ENCODE measurements at places on chromosomes 3 and 15.

GRCh38 chr3:159364511-159364910, 562.7 kb downstream of the MFSD1 start:
- H3K27ac ChIP-seq, result no peak overlapping the region
- no peaks in the 10 kb centered on the region for H3K27me3 ChIP-seq
- no peak overlapping the region for H3K4me3 ChIP-seq

- H3K4me1 ChIP-seq, result no peaks in the 10 kb centered on the region
- no peak overlapping the region for H3K27ac ChIP-seq
- no peaks in the 10 kb centered on the region for H3K36me3 ChIP-seq
- no peak for DNase-seq
- no peak overlapping the region for H3K4me3 ChIP-seq
Measured at GRCh38 chr3:14780927-14781507, 37.7 kb upstream of the FGD5 start.

DNA sequence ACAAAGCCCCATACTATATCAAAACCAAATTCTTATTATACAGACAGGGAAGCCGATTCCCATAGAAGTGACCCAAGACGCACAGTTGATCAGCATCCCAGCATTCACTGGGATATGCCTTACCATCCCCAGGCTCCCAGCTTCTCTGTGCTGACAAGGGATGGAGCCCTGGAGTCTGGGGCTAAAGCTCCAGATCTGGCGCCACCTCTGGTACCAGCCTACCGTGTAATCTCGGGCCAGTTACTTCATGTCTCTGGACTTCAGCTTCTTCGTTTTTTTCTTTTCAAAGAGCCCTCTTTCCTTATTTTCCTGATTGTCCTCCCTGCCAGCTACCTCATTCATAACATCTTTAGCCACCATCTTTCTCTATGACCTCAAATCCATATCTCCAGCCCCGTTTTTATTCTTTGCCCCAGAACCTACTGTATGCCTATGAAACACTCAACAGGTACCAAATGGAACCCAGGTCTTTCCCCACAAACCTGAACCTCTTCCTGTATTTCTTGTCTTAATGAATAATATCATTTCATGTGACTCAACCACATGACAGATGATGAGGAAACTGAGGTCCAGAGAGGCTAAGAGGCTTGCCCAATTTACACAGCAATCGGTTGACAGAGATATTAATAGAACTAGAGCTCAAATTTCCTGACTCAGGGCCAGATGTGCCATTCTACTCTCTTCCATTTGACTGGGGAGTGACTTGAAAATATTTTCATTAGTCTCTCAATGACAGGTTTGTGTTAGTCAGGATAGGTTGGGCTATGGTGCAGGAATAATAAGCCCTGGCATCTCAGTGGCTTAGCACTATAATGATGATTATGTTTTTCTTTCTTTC, 85.4 kb upstream of the TLE3 start:
- DNase-seq, result no peak
- H3K4me3 ChIP-seq, result no peak overlapping the region
- no peaks in the 10 kb centered on the region for H3K4me1 ChIP-seq
- H3K27me3 ChIP-seq, result no peaks in the 10 kb centered on the region

- H3K27me3 ChIP-seq, result no peaks in the 10 kb centered on the region
- H3K27ac ChIP-seq, result no peak overlapping the region
- DNase-seq, result no peak
- H3K4me3 ChIP-seq, result no peak overlapping the region
- H3K4me1 ChIP-seq, result peaks cover 15% of the 10 kb centered on the region
Measured at GRCh38 chr3:187902041-187902471, 156.8 kb upstream of the BCL6 start.

- no peak for DNase-seq
- no peak overlapping the region for H3K4me3 ChIP-seq
- H3K27ac ChIP-seq, result no peak overlapping the region
- H3K36me3 ChIP-seq, result no peaks in the 10 kb centered on the region
Measured at GRCh38 chr3:193743702-193744047, 150.7 kb downstream of the OPA1 start.

- H3K27ac ChIP-seq, result no peak overlapping the region
- DNase-seq, result no peak
- no peaks in the 10 kb centered on the region for H3K27me3 ChIP-seq
- no peak overlapping the region for H3K4me3 ChIP-seq
Measured at GRCh38 chr3:13158408-13158807, 85.2 kb upstream of the IQSEC1 start.

DNA sequence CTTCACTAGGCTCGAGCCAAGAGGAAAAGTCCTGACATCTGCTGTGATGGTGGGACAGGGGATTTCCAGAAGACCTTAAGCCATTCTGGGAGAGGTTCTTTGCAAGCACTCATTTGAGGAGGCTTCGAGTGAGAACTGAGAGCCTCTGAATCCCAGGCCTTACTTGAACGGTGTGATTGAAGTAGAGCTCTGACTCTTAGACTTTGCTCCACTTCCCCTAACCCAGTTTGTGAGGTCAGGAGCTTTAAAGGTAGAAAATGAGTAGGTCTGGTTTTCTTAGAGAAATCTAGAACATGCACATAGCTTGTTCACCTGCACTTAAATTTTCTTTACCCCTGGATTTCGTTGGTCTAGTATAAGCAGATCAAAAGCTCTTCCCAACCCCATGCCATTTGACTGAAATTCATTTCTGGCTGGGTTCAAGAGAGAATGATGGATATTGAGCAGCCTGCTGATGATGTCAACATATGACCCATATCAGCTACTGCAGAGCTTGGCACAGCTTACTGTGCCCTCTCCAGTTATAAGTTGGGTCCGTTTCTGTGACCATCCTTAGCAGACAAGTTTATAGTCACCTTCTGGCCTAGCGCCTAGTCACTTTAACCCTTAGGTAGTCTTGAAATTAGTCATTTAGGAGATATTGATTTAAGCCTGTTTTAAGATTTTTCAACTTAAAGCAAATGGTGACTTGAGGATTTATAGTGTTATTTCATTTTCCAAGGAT, 229.2 kb upstream of the CHRM5 start:
- no peak overlapping the region for H3K4me3 ChIP-seq
- no peak overlapping the region for H3K27ac ChIP-seq
- H3K27me3 ChIP-seq, result no peaks in the 10 kb centered on the region
- no peak for DNase-seq
- H3K4me1 ChIP-seq, result no peaks in the 10 kb centered on the region

DNA sequence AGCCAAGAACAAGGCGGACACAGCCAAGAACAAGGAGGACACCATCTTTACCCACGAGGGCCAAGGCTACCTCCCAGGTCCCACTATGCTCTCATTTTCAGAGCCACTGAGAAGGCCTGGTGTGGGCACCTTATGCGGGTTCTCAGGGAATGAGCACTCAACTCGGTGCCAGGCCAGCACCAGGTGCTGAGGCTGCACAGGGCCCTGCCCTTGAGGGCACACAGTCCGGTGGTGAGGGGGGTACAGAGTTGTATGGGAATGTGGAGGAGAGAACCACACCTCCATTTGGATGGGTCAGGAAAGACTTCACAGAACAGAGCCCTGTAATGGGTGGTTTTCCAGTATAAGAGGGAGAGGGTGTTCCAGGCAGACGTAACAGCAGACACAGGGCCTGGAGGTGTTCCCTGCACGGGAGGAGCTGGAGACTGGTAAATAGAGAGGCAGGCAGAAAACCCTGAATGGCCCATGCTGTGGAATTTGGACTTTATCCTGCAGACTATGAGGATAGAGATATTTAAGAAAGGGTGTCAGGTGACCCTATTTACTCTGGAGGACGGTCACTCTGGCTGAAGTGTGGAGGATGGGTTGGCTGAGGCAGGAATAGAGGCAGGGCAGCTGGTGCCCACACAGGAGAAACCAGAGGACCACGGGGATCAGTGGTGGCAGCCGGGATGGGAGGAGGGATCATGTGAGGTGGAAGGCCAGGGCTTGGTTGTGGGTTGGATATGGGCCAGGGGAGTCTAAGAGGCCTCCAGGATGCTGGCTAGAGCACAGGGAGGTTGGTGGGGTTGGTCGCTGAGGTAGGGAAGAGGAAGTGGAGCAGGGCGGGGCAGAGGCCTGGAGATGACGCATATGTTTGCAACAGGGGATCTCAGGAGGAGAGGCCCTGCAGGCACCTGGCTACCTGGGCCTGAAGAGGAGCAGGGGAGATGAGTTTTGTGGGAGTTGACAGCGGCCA, 34.6 kb downstream of the CRABP1 start:
- H3K4me3 ChIP-seq, result no peak overlapping the region
- H3K36me3 ChIP-seq, result no peaks in the 10 kb centered on the region
- no peak for DNase-seq
- no peaks in the 10 kb centered on the region for H3K4me1 ChIP-seq
- H3K27ac ChIP-seq, result no peak overlapping the region
- H3K27me3 ChIP-seq, result no peaks in the 10 kb centered on the region

DNA sequence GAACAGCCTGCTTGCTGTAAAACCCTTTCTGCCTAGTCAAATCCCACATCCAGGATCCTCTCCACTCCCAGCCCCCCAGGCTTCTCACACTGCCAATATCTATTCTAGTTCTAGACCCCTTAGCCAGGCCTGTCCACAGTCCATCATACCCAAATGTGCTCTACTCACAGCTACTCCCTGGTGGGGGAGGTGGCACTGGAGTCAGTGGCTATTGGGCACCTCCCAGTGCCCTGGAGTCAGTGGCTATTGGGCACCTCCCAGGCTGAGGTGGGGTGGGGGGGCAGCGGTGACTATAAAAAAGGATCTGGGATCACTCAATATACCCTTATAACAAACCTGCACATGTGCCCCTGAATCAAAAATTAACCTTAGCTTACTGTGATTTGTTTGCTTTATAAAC, 773 bp upstream of the DISP2 start:
- DNase-seq, result no peak
- H3K4me1 ChIP-seq, result peaks cover 15% of the 10 kb centered on the region
- H3K27ac ChIP-seq, result no peak overlapping the region

DNA sequence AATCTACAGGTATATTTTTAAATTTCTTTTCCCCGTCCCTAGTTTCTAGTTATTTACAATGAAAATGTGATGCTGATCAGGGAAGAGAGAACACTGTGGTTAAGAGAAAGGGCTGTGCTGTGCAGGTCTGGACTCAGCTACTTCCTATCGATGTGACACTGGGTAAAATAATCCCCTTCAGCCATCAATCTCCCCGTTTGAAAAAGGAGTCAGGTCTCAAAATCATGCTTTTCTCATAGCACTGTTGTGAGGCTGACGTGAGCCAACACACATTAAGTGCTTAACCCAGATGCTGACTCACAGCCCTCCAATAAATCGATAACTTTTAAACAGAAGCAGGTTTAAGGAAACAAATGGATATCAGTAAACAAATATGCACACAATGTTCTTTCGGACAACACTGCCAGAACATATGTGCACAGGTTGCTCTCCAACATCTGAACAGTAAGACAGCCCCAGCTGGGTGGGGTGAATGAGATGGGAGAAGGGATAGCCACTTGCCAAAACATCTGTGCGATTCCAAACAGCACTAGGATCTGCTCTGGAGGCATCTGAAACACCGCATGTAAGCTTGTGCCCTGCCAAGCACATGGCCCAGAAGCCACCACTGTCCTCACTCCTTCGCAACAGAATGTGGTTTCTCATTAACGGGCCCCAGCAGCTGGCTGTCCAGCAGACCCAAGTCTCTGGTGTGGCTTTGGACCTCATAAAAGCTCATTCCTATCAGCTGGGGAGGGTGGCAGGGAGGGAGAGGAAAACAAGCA, 143.2 kb upstream of the PRICKLE2 start:
- peak; percentile 79 for DNase-seq
- no peaks in the 10 kb centered on the region for H3K36me3 ChIP-seq
- no peak overlapping the region for H3K4me3 ChIP-seq
- H3K27me3 ChIP-seq, result no peaks in the 10 kb centered on the region

DNA sequence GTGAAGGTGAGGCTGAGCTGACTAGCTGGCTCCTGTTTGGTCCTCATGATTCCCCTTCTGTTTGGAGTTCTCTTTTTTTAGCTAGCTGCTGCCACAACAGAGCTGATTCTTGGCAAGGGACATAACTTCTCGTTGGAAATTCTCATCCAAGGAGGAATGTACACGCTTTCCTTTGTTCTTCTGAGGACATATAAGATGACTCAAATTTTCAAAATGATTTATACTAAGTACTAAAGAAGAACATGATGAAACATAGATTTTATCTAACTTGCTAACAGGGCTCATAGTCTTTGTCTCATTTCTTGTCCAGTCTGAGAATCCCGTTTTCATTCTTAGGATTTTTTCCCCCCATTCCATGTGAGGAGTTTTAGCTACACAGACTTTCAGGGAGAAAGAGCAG, 2.9 kb upstream of the TFG start:
- no peak for DNase-seq
- H3K27me3 ChIP-seq, result no peaks in the 10 kb centered on the region
- no peak overlapping the region for H3K4me3 ChIP-seq
- no peak overlapping the region for H3K27ac ChIP-seq

GRCh38 chr15:28002136-28002861, 96.8 kb downstream of the OCA2 start:
- no peaks in the 10 kb centered on the region for H3K27me3 ChIP-seq
- H3K4me1 ChIP-seq, result no peaks in the 10 kb centered on the region
- no peak overlapping the region for H3K4me3 ChIP-seq

GRCh38 chr3:139794469-139795265, 116.9 kb upstream of the NMNAT3 start:
- H3K36me3 ChIP-seq, result no peaks in the 10 kb centered on the region
- DNase-seq, result peak; percentile 64
- H3K4me3 ChIP-seq, result no peak overlapping the region
- H3K27me3 ChIP-seq, result no peaks in the 10 kb centered on the region
- H3K4me1 ChIP-seq, result no peaks in the 10 kb centered on the region
